ENCODE measurements at places on chromosomes 7 and 10.

DNA sequence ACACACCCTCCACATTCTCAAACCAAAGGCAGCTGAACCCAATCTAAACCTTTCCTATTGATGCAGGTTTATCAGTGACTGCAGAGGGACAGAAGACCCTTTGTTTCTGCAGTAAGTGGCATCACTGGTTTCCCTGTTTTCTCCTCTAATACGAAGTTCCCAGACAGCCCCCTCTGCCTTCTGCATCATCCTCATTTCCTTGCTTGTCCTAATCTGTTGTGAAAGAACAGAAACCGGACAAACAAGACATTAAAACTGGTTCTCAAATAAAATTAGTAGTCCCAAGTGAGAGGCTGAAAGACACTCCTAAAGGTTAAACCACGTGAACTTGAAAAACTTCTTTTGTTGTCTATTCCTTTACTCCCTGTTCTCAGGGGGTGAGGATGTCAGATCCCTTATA is 10.1 kb upstream of the ADRB1 start:
- no peak for DNase-seq

DNA sequence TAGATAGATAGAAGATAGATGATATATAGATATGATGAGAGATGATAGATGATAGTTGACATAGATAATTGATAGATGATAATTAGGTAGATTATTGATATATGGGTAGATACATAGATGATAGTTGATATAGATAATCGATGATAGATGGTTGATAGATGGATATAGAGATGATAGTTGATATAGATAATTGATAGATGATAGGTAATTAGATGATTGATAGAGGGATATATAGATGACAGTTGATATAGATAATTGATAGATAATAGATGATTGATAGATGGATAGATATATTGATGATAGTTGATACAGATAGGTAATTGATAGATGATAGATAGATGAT is 72.3 kb downstream of the PRR15 start:
- DNase-seq, result no peak

- no peak for DNase-seq
Measured at GRCh38 chr7:121397361-121397760, 1.3 kb upstream of the FAM3C start.

GRCh38 chr7:74351836-74352235 is 62.6 kb downstream of the CLIP2 start:
- DNase-seq, result no peak

DNA sequence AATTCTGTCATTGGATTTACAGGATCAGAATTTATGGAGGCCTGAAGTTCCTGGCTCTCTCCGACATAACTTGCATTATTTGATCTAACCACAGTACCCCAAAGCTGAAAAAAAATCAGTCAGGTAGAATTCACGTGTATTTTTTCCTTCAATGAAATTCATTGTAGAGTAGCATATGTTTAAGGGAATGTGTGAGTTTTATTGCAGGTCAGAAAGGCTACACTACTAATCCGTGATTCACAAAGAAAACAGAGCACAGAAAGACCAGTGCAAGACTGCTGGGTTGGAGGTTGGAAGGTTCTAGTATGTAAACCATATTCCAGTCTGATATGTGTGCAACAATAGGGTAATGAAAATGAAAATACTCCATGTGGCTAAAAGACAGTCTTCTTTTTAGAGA is 247.0 kb upstream of the FERD3L start:
- no peak for DNase-seq

DNA sequence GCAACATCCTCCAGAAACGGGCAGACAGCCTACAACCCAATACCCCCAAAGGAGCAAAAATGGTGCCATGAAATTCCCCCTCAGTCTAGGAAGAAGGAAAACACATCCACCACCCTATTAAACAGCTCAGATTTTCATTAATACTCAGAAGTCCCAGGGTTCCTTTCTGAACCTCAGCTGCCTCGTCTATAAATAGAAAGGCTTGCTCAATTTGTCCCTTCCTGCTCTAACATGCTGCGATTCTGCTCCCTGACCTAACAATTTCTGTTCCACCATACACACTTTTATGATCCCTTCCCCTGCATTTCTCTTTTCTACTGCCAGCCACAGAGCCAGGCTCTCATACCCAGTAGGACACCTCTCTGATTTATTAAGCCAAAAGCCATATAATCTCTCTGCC is 68.1 kb downstream of the MTERF1 start:
- DNase-seq, result no peak

DNA sequence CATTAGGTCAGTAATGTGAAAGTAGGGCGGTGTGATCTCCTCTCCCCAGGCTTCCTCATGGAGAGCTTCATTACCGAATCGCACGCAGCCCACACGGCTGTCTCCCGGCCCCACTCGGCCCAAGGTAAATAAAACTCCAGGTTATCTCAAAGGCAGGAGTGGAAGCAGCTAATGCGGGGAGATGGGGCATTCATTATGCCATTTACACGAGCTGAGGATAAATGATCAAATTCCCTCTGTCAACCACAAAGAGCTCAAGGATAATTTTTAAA is 93.5 kb downstream of the ADARB2 start:
- no peak for DNase-seq

DNA sequence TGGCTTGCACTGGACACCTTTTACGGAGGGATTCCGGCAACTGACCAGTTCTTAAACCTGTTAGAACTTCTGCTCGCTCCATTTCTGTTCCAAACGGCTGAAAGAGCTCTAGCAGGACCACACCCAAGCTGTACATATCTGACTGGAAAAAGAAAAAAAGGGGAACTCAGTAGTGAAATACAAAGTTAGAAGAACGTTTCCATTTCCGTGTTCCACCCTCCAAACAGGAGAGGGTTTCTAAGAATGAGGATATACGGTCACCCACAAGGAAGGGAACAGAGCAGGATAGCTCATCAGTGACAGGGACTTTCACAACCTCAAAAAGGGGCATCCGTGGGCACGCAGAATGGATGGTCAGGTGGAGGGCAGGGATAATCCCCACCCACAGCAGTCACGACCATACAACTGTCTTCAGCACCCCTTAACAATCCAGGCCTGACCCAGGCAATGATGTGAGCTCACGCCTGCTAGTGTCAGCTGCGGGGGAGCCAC is 4.3 kb upstream of the ANKRD61 start:
- DNase-seq, result no peak

DNA sequence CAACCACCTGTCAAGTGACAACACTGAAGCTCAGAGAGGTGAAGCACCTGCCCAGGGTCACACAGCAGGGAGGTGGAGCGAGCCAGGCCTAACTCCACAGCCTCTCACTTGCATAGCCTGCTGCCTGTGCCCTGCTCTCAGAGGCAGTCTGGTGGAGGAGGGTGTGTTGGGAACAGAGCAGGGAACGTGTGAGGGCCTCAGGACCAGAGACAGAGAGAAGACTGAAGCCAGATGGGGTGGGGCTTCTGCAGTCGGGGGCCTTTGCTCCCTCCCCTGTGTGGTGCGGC is 114.0 kb downstream of the PTPN20 start:
- no peak for DNase-seq

- DNase-seq, result no peak
Measured at GRCh38 chr7:48708635-48709034, 215.7 kb upstream of the CDC14C start.

DNA sequence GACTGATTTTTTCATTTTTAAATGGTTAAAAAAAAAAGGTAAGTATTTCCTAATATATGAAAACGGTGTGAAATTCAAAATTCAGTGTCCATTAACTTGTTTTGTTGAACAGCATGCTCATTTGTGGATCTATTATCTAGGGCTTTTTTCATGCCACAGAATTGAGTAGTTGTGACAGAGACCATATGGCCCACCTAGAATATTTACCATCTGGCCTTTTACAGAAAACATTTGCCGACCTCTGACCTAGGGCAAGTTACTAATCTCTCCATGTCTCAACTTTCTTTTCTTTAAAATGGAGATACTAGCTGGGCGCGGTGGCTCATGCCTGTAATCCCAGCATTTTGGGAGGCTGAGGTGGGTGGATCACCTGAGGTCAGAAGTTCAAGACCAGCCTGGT is 41.3 kb downstream of the GRK5 start:
- DNase-seq, result no peak

DNA sequence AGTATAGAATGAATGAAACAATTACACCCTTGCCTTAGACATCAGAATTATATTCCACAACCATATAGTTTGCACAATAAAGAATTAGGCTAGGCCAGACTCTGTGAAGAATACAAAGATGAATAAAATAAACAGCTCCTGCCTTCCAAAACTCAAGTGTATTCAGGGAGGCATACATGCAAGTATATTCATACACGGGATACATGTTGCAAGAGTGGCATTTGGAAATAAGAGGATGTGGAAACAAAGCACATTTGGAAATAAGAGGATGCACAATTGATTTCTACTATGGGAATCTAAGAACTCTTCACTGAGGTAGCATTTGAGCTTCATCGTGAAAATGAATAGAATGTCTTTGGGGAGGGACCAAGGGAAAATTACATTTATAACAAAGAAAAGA is 27.0 kb upstream of the TMEM26 start:
- no peak for DNase-seq

GRCh38 chr10:5945561-5946418 is 31.6 kb downstream of the IL15RA start:
- DNase-seq, result no peak

- no peak for DNase-seq
Measured at GRCh38 chr7:101162551-101163278, 2.7 kb downstream of the VGF start.

DNA sequence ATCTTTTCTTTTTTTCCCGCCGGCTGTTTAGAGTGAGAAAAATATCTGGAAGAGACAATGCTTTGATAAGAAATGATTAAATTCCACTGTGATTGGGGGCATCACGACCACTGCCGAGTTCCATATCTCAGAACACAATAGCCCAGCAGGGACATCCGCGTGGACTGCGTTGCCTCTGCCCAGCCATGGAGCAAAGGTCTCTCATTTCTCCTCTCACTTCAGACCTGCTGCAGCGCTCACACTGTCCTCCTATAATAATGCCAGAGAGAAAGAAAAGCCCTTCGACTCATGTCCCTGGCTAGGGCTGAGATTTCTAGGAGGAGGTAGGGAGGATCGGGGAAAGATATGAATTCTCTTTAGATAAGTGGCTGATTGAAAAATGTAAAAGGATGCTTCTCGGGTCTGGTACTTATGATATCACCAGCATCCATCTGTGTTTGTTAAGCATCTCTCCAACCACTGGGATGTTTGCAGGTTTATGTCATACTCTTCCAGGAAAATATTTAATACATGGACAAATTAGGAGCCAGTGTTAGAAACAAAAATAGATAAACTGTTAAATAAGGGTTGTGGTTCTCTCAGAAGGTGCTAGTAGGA is 472.9 kb upstream of the AKR1E2 start:
- no peak for DNase-seq

- DNase-seq, result no peak
Measured at GRCh38 chr7:5216931-5217330, 26.9 kb downstream of the WIPI2 start.

DNA sequence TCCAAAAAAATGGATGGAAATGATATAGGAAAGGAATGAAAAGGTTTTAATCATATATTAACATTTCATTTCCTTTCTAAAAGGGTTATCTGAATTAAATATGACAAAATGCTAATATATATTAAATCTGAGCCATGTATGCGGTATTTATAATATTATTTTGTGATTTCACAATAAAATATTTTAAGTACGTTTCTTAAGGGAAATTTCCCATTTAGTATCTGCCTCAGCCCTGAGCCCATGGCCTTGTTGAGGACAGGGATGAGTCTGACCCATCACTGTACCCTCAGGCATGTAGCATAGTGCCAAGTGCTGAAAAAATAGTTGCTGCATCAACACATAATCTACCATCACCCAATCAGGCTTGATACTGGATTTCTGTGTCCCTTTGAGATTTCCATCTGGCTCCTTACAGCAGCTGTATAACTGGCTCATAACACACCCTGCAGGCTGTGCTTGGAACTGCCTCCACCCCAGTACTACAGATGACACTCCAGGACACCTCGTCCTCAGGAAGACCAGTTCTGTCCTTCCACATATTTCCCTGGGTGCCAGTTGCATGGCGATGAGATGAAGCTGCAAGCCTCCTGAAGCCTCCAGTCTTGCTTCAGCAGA is 59.4 kb upstream of the ASAH2 start:
- DNase-seq, result peak; percentile 12

- no peak for DNase-seq
Measured at GRCh38 chr10:79409726-79410085, 35.7 kb downstream of the ZCCHC24 start.

- DNase-seq, result no peak
Measured at GRCh38 chr10:122995936-122996335, 12.7 kb downstream of the IKZF5 start.

DNA sequence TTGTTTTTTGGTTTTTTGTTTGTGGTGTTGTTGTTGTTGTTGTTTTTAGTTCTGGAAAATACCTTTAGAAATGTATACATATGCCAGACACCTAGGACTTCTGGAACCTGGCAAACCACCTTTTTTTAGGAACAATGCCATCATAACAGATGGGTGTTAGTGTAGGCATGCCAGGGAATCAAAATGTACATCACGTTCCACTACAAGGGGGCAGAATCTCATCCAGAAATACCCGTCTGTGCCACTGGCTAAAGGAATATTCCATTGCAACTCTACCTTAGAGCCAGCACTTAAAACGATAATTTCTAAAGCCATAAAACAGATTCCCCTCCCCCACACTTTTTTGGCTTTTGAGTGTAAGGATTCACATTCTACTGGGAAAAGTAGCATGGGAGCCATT is 239.8 kb downstream of the ETV1 start:
- no peak for DNase-seq

DNA sequence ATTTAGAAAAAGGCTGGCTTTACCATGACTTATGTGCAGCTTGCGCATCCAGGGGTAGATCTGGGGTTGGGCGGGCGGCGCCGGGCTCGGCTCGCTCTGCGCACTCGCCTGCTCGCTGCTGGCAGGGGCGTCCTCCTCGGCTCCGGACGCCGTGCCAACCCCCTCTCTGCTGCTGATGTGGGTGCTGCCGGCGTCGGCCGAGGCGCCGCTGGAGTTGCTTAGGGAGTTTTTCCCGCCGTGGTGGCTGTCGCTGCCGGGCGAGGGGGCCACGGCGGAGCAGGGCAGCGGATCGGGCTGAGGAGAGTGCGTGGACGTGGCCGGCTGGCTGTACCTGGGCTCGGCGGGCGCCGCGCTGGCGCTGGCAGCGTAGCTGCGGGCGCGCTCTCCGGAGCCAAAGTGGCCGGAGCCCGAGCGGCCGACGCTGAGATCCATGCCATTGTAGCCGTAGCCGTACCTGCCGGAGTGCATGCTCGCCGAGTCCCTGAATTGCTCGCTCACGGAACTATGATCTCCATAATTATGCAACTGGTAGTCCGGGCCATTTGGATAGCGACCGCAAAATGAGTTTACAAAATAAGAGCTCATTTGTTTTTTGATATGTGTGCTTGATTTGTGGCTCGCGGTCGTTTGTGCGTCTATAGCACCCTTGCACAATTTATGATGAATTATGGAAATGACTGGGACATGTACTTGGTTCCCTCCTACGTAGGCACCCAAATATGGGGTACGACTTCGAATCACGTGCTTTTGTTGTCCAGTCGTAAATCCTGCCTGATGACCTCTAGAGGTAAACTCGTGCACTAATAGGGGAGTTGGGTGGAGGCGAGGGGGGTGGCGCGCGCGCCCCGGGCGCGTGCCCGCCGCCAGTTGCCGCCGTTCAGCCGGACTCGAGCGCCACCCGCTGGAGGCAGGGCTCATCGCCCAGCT is at the start of gene HOXA5:
Gene HOXA5, minus strand, starts transcription at position 659 of the 927 bp plus-strand sequence. Its CDS starts 74 bp downstream, at position 585.
- no peak for DNase-seq
